Hepatocyte (in vitro differentiated cells): ENCODE measurements at places on chromosomes 1 and 21.
A peak's percentile ranks its signal among the peaks of the same experiment; 100 is the strongest.

DNA sequence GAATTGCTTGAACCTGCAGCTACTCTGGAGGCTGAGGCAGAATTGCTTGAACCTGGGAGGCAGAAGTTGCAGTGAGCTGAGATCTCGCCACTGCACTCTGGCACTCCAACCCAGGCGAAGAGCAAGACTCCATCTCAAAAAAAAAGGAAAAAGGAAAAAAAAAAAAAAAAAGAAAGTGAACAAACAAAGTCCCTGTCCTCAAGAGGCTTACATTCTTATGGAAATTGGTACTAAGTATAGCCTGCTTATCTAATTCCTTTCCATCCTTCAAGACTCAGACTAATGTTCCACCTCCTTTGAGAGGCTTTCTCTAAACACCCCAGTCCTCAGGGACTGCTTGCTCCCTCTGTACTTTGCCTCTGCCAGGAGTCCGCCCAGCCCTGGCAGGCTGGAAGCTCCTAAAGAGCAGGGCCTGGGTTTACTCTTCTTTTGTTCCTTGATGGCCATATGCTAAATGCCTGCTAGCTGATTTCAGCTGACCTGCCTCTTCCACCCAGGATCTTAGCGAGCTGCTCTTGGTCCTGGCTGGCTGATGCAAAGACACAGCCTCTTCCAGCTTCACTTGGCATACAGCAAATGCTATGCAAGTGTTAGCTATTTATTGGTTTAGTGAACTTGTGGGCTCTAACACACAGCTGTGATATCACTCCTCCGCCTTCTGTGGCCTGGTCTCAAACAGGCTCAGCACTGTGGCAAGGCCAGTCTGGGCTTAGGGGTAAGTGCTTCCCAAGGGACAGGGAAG, 9.8 kb downstream of the SLC9A1 start:
- no peaks in the 10 kb centered on the region for H3K27me3 ChIP-seq
- H3K4me3 ChIP-seq = no peak overlapping the region
- no peak for DNase-seq
- peaks cover 45% of the 10 kb centered on the region for H3K4me1 ChIP-seq
- no peaks in the 10 kb centered on the region for H3K36me3 ChIP-seq

- no peak overlapping the region for H3K27ac ChIP-seq
- H3K36me3 ChIP-seq = no peaks in the 10 kb centered on the region
- no peaks in the 10 kb centered on the region for H3K27me3 ChIP-seq
- peak; percentile 72 for DNase-seq
- H3K4me3 ChIP-seq = no peak overlapping the region
These were observed 37.3 kb downstream of the CHAF1B start for GRCh38 chr21:36422279-36423098.

GRCh38 chr1:91929250-91929649, 20.0 kb upstream of the BRDT start:
- no peaks in the 10 kb centered on the region for H3K4me1 ChIP-seq
- DNase-seq = peak; percentile 14

GRCh38 chr1:216600730-216601609, 122.3 kb downstream of the ESRRG start:
- H3K36me3 ChIP-seq = no peaks in the 10 kb centered on the region
- H3K4me3 ChIP-seq = peak overlapping the region; percentile 60
- peaks cover 3% of the 10 kb centered on the region for H3K4me1 ChIP-seq
- no peaks in the 10 kb centered on the region for H3K27me3 ChIP-seq
- DNase-seq = peak; percentile 90
- peak overlapping the region; percentile 97 for H3K27ac ChIP-seq

DNA sequence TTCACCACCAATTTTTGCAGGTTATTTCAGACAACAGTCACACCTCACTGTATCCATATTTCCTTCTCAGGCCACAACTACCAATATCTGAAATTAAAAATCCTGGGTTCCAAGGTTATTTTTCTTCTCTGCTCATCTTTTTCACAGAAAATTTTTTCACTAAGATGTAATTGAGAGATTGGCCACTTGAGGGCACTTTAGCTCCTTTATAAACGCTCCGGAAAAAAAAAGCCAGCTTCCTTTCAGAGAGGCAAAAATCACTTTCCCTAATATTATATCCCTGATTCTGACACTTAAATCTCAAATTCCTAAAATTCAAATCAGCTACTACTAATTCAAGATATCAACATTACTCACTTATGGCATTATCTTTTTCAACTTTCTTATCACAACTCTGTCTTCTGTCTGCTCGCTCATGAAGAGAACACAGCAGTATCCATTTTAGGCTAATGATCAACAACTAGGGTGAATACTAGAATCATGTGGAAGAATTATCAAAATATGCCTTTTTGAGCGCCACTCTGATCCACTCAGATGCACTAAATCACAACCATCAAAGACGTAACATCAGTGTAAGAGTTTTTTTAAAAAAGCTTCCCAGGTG, 101.4 kb upstream of the RGS1 start:
- no peak overlapping the region for H3K4me3 ChIP-seq
- peaks cover 3% of the 10 kb centered on the region for H3K27me3 ChIP-seq
- H3K27ac ChIP-seq = no peak overlapping the region
- DNase-seq = peak; percentile 69

DNA sequence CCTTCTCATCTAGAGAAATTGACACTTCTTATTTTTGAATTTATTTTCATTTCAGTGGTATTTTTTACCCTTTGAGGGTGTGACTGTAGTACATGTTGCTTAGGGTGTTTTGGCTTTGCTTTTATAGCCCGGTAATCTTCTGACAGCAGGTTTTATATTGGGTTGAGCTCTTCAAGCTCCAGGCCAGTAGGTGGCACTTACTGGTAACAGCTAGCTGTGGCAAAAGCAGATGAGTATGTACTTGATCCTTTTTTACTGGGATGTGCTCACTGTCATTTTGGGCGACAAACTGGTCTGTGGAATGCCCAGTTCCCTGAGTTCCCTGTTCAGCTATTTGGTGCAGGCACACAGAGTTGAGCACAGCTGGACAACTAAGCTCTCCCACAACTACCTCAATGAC, 916.2 kb upstream of the B3GALT2 start:
- no peak overlapping the region for H3K4me3 ChIP-seq
- DNase-seq = peak; percentile 6
- no peaks in the 10 kb centered on the region for H3K36me3 ChIP-seq
- H3K4me1 ChIP-seq = no peaks in the 10 kb centered on the region

GRCh38 chr1:95340061-95340460, 106.1 kb downstream of the RWDD3 start:
- H3K36me3 ChIP-seq = no peaks in the 10 kb centered on the region
- H3K27me3 ChIP-seq = no peaks in the 10 kb centered on the region
- H3K4me3 ChIP-seq = no peak overlapping the region
- no peak for DNase-seq

DNA sequence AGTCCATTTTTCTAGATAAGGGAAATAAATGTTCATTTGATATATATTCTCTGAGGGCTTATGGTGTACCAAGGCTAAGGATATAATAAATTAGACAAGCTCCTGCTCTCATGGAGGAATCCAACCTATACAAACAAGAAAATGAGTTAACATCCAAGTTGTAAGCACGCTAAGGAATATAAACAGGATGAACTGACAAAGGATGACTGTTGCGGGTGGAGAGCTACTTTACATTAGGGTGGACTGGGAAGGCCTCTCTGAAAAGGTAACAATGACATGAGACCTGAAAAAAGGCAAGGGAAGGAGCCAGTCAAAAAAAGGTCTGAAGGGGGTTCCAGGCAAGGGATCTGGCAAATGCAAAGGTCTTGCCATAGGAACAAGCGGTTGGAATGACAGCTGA, 3.1 kb downstream of the BCAR3 start:
- H3K36me3 ChIP-seq = no peaks in the 10 kb centered on the region
- H3K4me3 ChIP-seq = no peak overlapping the region
- H3K27me3 ChIP-seq = no peaks in the 10 kb centered on the region
- peak overlapping the region; percentile 92 for H3K27ac ChIP-seq
- peaks cover 32% of the 10 kb centered on the region for H3K4me1 ChIP-seq

- no peaks in the 10 kb centered on the region for H3K36me3 ChIP-seq
- no peak for DNase-seq
- no peak overlapping the region for H3K4me3 ChIP-seq
- H3K27ac ChIP-seq = no peak overlapping the region
These were observed 73.3 kb upstream of the FMO3 start for GRCh38 chr1:171017426-171017825.

DNA sequence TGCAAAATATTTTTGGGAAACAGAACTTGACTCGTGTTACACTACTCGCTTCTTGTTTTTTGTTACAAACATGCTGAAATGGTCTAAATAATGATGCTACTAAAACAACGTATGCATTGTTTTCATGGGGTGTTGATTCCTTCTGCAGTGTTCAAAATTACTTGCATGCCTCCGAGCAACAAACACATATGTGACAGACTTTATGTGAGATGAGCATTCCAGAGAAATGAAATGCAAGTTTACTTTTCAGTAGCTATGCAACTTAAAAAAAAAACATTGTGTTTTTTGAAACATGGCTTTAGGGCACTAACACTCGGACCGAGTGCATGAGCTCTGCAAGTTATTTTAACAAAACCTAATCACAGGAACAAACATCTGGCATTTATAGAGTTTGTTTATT, 84.8 kb downstream of the CAMTA1 start:
- H3K4me1 ChIP-seq = peaks cover 23% of the 10 kb centered on the region
- H3K36me3 ChIP-seq = no peaks in the 10 kb centered on the region
- no peak overlapping the region for H3K4me3 ChIP-seq
- no peaks in the 10 kb centered on the region for H3K27me3 ChIP-seq
- no peak overlapping the region for H3K27ac ChIP-seq

- no peaks in the 10 kb centered on the region for H3K27me3 ChIP-seq
- no peak for DNase-seq
- no peak overlapping the region for H3K4me3 ChIP-seq
- H3K36me3 ChIP-seq = no peaks in the 10 kb centered on the region
These were observed 338.0 kb downstream of the MATN1 start for GRCh38 chr1:30385246-30385995.

GRCh38 chr21:45973475-45974072, 8.0 kb upstream of the COL6A1 start:
- peaks cover 9% of the 10 kb centered on the region for H3K27me3 ChIP-seq
- peak overlapping the region; percentile 40 for H3K4me3 ChIP-seq
- H3K27ac ChIP-seq = peak overlapping the region; percentile 97
- H3K36me3 ChIP-seq = no peaks in the 10 kb centered on the region

GRCh38 chr1:225772848-225773247, 4.8 kb upstream of the SRP9 start:
- no peak overlapping the region for H3K4me3 ChIP-seq
- no peaks in the 10 kb centered on the region for H3K36me3 ChIP-seq
- peaks cover 37% of the 10 kb centered on the region for H3K4me1 ChIP-seq
- no peaks in the 10 kb centered on the region for H3K27me3 ChIP-seq

- DNase-seq = no peak
- no peak overlapping the region for H3K27ac ChIP-seq
- no peaks in the 10 kb centered on the region for H3K36me3 ChIP-seq
- H3K4me1 ChIP-seq = peaks cover 3% of the 10 kb centered on the region
These were observed 74.7 kb downstream of the MEGF6 start for GRCh38 chr1:3536420-3537195.

GRCh38 chr1:112762541-112763500, 47.7 kb upstream of the PPM1J start:
- no peak for DNase-seq
- no peak overlapping the region for H3K4me3 ChIP-seq
- peaks cover 15% of the 10 kb centered on the region for H3K4me1 ChIP-seq
- H3K27me3 ChIP-seq = no peaks in the 10 kb centered on the region
- no peaks in the 10 kb centered on the region for H3K36me3 ChIP-seq

GRCh38 chr1:86621286-86621685, 74.4 kb downstream of the CLCA4 start:
- no peaks in the 10 kb centered on the region for H3K4me1 ChIP-seq
- no peaks in the 10 kb centered on the region for H3K27me3 ChIP-seq
- H3K4me3 ChIP-seq = no peak overlapping the region
- no peaks in the 10 kb centered on the region for H3K36me3 ChIP-seq

DNA sequence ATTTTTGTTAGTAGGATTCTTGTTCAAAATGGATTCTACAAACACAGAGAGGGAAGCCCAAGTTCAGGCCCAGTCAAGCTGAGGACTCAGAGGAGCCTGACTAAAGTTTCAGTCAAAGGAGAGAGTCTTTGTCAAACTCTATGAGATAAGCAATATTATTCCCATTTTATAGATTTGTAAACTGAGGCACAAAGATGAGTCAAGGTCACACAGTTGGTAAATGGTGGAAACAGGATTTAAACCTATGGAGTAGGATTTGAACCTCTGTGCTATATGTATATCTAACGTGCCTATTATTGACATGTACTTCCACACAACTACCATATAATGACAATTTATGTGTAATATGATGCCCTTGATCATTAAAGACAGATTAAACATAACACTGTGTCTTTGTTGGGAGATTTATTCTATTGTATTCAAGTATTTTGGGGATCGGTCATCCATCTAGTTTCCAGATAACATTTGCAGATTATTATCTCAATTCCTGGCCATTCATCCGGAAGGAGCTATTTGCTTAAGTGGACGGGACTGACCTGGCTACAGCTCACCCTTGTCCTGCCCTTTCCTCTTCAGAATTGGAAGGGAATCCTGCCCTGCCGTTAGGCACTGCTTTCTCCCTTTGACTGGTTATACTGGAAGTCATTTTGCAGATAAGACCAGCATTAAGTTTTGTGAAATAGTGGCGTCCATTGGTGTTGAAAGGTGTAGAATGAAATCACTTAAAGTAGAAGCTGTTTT, 86.1 kb upstream of the LMO4 start:
- no peaks in the 10 kb centered on the region for H3K4me1 ChIP-seq
- DNase-seq = no peak
- no peak overlapping the region for H3K4me3 ChIP-seq
- H3K27me3 ChIP-seq = no peaks in the 10 kb centered on the region
- H3K36me3 ChIP-seq = no peaks in the 10 kb centered on the region

DNA sequence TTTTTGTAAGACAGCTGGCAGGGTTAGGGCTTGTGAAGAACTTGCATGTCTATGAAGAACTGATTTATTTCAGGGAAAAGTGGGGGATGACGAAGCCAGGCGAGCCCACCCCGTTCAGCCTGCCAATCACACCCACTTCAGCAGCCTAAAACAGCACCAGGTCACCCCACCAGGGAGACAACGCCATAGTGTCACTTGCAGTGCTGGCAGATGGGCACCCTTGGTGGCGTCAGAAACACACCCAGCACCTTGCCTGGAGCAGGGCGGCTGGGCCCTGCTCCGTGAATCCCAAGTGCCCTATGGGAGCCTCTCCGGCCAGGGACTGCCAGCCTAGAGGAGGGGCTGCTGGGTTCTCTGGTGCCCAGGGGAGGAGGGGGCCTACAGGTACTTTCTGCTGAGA, 5.0 kb upstream of the NADK start:
- peak overlapping the region; percentile 84 for H3K27ac ChIP-seq
- H3K4me1 ChIP-seq = peaks cover 45% of the 10 kb centered on the region
- H3K27me3 ChIP-seq = no peaks in the 10 kb centered on the region
- no peak overlapping the region for H3K4me3 ChIP-seq
- no peak for DNase-seq

- H3K4me1 ChIP-seq = peaks cover 3% of the 10 kb centered on the region
- H3K27ac ChIP-seq = no peak overlapping the region
- H3K36me3 ChIP-seq = no peaks in the 10 kb centered on the region
- no peaks in the 10 kb centered on the region for H3K27me3 ChIP-seq
- DNase-seq = no peak
These were observed 87.4 kb downstream of the GREM2 start for GRCh38 chr1:240524356-240525069.

DNA sequence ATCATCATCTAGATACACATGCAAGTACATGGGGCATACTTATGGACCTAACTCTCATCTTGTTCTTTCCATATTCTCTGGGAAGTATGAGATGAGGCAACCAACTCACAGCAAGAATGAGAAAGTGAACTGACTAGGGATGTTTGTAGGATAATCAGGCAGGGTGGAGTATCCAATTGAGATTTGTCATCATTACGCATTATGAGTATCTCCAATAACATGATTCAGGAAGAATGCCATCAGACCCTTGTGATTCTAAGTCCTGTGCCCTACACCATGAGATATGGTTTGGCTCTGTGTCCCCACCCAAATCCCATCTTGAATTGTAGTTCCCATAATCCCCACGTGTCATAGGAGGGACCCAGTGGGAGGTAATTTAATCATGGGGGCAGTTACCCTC, 154.0 kb downstream of the SLC30A10 start:
- no peak for DNase-seq
- H3K27me3 ChIP-seq = no peaks in the 10 kb centered on the region
- no peak overlapping the region for H3K27ac ChIP-seq
- H3K4me1 ChIP-seq = no peaks in the 10 kb centered on the region
- H3K4me3 ChIP-seq = no peak overlapping the region
